ENCODE measurements at places on chromosomes 1 and 21.

DNA sequence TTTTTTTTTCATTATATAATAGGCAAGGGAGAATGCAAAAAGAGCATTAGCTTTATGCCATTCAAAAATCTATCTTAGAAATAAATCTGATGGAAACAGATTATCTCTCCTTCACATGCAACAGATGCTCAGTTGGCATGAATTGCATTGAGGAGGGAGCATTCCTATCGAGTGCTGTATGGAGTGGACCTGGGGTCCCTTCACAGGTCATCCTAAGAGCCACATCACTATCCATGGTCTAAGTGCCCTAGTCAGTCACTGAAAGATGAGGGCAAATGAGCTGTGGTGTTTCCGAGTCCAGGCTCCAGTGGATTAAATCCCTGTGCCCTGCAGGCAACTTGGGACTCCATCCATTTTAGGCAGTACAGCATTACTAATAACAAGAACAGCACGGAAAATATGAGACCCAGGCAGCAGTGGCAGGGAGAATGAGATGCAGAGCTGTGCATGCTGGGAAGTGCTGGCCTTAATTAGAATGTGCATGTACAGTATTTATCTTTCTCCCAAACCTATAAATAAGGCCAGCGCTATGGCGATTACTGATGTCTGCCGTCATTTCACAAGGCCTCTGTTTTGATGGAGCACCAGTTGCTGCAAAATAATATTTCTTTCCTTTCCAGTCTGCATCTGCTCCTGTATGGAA lies 512.3 kb upstream of the PLXNA2 start:
- no peak for DNase-seq

GRCh38 chr1:2840036-2840809 lies 38.7 kb upstream of the TTC34 start:
- peak; percentile 41 for DNase-seq

GRCh38 chr1:21922090-21923013 lies 14.8 kb downstream of the HSPG2 start:
- no peak for DNase-seq

GRCh38 chr1:232533328-232533727 lies 96.6 kb downstream of the SIPA1L2 start:
- no peak for DNase-seq

- DNase-seq: no peak
Measured at GRCh38 chr1:190226006-190226405, 251.7 kb downstream of the BRINP3 start.

DNA sequence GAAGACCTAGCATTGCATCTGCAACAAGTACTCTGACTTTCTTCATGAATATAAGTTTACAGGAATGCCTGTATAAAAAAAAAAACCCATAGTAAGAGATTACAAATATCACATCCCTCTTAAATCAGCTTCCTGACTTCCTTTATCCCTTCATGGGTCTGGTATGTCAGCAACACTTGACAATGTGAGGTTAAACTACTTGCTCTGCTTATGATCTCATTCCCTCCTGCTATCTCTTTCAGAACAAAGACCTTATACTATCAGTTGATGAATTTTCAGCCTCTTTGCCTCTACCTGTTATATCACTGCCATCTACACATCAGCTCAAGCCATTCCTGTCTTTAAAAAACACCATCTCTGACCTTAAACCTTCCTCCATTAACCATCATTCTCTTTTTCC lies 130.9 kb upstream of the SAMSN1 start:
- DNase-seq: no peak

DNA sequence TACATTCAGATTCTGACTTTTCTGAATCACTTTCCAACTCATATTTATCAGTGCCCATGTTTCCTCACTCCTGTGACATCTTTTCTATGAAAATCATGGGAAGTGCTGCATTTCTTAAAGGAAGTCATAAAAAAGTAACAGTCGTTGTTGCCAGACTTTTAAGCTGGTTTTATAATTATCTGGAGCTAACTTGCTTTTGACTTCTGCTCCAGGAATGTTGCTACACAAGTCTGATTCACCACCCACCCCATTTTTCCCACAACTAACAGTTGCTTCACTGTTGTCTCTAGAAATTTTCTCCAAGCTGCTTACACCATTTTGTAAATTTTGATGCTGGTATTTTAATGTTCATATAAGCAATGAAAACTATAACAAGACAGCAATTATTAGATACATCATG lies 12.2 kb downstream of the FCRLB start:
- DNase-seq: no peak

- no peak for DNase-seq
Measured at GRCh38 chr1:174911606-174912005, 88.1 kb upstream of the CACYBP start.

- no peak for DNase-seq
Measured at GRCh38 chr1:90295534-90295933, 300.6 kb downstream of the ZNF326 start.

GRCh38 chr1:1068517-1069055 lies 5.5 kb downstream of the RNF223 start:
- DNase-seq: no peak

DNA sequence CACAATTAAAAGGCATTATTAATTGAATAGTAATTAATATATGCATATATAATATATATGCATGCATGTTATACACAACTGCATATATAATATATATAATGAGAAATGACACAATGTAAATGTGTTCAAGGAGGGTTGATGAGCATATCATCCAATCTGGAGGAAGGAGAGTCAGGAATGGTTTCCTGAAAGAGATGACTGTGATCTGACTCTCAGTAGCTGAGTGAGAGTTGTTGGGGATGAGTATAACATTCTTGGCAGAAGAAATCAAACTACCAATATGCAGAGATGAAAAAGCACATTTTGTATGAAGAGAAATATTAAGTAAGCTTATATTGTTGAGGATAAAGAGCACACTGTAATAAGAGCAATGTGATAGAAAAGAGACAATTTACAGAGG lies 37.3 kb downstream of the F13B start:
- no peak for DNase-seq

DNA sequence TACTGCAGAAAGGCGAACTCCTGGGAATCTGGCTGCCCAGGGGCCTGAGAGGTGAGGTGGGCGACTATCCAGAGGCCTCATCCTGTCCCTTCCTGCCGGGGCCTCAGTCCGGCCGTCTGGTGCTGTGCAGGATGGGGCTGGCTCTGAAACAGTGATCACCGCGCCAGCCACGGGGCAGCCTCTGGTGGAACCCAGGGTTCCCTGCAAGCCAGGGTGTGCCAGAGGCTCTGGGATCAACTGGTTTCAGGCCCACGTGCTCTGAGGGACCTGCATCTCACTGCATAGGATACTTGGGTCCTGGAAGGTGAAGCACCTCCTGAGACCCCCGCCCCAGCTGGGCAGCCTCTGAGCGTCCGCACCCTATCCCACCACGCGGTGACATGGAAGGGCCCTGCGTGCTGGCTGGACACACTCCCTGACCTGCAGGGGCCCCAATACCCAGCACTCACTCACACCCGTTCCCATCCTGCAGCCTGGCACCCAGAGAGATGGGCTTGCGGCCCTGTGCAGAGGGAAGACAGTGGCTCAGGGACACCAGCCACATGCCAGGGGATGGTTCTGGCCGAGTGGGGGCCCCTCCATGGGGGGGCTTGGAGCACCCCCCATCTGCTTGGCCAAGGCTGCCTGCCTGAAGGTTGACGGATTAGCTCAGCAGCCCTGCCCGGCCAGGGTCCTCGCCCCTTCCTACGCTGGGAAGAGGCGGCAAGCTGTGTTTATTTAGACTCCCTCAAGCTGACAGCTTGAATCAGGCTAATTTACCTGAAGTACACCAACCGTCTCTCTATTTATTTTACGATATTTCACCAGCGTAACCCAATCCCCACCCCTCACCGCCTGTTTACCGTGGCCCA lies 64.3 kb upstream of the TTC34 start:
- DNase-seq: no peak

DNA sequence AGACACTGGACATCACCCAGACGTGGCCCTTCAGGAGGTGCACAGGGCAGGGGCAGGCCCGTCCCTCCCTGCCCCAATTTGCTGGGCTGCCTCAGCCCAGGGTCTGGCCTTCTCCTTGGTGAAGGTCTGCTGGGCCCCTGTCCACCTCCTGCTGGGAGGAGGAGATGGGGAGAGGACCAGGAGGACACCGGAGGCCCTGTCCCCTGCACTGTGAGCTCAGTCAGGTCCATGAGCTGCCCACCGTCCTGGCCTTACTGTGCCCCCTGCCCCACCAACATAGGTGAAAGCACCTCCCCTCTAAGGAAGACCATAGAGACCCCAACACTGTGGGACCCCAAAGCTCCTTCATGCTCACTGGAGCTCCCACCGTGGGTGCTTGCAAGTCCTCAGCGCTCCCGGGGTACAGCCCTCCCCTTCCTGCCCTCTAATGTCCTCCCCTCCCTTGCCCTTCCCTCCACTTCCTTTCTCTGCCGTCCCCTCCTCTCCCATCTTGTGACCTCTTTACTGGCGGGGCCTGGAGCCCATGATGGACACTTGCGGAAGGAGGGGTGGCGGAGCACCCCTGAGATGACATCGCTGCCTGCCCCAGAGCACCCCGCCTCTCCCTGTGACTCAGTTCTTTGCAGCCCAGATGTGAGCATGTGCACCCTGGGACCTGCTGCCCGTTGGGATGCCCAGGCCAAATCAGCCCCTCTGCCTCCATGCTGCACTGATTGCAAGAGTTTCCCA lies 4.6 kb downstream of the LRRC3 start:
- DNase-seq: no peak

All from stimulated activated CD8-positive, alpha-beta memory T cell treated with anti-CD3 and anti-CD28 coated beads, Interleukin-4, amount 100 ng/mL, for 1 hour (primary cell).